M059J (cell line): ENCODE measurements at places on chromosomes 4 and X.

GRCh38 chr4:1226144-1226481 is 22.8 kb downstream of the CTBP1 start:
- DNase-seq = no peak

DNA sequence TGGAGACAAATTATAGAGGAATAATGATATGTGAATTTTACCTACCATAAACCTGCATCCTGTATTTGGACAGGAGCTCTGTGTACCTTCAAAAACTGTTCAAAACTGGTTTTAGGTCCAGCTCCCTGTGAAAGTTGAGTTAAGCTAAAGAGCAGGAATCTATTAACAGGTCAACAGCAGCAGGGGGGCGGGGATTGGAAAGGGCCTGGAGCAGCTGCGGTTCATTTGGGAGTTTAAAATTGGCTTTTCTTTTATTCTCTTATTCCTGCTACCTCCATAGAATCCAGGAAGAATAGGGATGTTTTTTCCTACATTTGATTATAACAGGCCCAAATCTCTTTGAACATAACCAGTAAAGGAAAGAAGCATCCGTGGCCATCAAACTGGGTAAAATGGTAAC is 23.8 kb downstream of the SHROOM3 start:
- DNase-seq = peak; percentile 61

GRCh38 chr4:152643153-152644035 is 36.4 kb downstream of the TMEM154 start:
- DNase-seq = no peak

- DNase-seq = no peak
Observed at GRCh38 chr4:748461-748860, 42.8 kb downstream of the PCGF3 start.

DNA sequence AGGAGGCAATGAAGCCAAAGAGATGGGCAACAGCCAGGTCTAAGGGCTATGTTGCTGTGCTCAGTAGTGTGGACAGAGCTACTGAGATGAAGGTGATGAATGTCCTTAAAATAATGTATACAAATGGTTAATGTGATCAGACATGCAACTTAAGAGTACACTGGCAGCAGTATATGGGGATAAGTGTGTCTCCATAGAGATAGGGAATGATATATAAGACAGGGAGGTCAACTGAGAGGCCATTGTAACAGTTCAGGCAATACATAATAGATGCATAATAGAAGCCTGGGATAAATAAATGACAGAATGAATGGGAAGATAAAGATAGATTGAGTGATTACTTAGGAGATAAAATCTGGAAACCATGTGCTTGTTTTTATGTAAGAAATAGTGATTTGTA is 250.0 kb downstream of the CFAP299 start:
- no peak for DNase-seq

DNA sequence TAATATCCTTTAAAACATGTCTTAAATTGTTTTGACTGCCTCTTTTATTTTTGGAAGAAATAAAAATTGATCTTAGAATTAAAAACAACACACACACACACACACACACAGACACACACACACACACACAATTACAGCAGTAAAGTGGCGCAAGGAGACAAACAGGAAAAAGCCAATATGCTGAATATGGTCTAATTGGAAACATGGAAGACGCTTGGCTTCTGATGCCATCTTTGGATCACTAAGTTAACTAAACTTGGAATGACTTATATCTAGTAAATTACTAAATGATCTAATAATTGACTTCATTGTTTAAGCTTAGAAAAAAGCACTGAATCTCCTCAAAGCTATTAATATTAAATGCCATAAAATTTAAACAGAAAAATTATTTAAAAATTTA is 1093.4 kb downstream of the ADGRL3 start:
- no peak for DNase-seq

DNA sequence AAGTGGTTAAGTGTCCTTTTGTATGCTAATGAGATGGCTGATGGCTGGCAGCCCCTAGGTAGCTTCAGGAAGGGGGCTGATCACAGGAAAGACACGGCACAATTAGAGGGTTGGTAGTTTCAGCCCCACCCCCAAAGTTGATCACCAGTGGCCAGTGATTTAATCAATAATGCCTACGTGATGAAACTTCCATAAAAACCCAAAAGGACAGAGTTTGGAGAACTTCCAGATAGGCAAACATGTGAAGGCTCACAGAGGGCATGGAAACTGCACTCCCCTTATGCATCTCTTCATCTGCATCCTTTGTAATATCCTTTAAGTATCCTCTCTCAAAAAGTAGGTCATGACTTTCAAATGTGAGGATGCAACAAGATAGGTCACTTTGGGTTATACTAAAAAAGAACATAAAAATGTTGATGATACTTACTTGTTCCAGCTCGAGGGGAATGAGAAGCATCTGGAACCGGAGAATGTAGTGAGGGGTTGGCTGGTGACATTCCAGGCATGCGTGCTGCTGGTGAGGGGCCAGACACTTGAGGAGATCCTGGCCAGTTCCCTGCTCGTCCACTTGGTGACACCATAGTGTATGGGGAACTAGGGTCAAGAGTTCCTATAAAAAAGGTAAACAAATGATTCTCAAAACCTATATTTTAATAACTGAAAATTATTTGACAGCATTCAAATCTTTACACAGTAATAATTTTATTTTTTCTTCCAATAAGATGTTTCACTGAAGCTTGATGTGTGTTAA is 16.7 kb upstream of the CXorf38 start:
- no peak for DNase-seq

DNA sequence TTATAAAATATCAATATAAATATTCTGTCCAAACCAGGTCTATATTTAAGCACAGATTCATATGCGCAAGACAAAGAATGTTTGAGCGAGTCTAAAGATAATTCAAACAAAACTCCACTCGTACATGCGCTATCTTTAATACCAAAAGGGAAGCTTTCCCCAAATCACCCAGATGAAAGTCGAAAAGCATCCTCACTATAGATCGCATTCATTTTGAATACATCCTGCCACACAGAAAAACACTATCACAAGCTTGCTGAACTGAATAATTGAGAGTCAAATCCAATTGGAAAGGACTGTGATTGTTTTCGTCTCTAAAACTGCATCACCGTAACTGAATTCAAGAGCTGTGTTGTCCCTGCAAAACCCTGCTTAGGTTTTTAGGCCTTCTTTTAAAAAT is 685 bp downstream of the TASL start:
- DNase-seq = no peak

- peak; percentile 82 for DNase-seq
Observed at GRCh38 chrX:41906515-41907187, 16.7 kb downstream of the CASK start.

- DNase-seq = no peak
Observed at GRCh38 chr4:94834501-94834900, 76.7 kb downstream of the BMPR1B start.

GRCh38 chr4:149709640-149710039 is 106.0 kb downstream of the IQCM start:
- peak; percentile 61 for DNase-seq

DNA sequence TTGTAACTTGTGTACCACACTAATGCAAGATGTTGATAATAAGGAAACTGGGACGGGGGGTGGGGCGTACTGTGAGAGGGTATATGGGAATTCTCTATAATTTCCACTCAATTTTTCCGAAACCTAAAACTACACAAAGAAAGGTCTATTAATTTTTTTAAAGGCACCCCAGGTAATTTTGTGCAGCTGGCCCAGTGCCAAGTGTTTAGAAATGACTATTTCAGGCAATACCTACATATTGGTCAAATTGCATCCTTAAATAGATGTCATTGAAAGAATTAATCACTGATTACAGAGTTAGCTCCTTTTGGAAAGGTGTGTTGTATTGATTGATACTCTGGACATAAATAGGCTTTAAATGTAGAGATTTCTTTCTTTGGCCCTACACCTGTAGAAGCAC is 10.1 kb upstream of the MTMR1 start:
- no peak for DNase-seq

DNA sequence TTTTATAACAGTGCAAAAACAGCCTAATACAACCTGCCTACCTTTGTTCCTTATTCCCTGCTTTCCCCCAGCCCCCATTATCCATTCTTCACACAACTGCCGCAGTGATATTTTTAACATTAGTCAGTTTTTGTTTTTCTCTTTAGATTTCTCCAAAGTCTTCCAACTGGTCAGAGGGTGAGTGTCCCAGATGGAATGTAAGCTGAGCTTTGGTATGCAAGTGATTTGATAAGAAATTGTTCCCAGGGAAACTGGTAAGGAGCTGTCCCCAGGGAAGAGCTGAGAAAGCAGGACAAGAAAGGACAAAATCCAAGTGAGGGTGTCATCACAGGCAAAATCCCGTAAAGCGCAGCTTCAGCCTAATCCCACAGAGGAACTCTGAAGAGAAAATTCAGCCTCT is 475.5 kb upstream of the ADGRL3 start:
- DNase-seq = peak; percentile 57
